ENCODE measurements at places on chromosomes 7 and 10.

- DNase-seq = no peak
Measured at GRCh38 chr7:98674881-98675280, 57.8 kb downstream of the NPTX2 start.

DNA sequence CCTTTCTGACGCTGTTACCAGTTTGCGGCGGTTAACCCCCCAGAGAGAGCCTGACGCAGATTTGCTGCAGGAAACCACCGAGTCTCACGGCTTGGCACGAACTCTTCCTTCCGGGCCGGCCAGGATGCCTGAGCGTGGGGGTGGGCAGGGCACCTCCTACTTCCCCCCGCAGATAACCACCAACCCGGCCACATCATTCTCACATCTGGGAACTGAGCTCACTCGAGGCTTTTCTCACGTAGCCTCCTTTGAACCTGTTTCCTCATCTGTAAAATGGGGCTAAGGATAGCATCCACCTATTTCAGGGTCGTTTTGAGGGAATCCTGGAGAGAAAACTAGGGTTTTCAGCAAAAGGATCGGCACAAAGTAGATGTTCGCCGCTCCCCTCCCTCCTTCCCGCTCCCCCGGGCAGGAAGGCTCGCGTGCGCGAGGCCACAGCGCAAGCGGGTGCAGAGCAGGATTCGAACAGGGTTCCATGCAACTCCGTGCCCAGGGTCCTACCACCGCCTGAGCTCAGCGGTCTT lies 23.6 kb downstream of the DDIT4 start:
- DNase-seq = peak; percentile 63

DNA sequence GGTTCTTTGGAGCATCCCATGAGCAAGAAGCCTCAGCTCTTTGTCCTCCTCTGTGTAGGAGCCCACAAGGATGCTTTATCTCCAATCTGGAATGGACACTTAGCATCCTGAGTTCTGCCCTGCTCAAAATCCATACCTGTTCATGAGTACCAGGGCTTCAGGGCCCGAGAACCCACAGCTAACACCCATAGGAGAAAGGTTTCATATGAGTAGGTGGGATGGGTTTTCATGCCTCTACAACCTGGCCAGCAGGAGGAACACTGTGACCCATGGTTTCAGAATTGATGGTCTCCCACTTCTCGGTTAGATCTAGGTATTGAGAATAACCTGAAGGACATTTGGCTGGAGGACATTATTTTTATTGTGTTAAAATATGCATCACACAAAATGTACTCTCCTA lies 57.8 kb downstream of the TBXAS1 start:
- no peak for DNase-seq

GRCh38 chr7:111147708-111148533 lies 57.0 kb downstream of the LRRN3 start:
- no peak for DNase-seq

DNA sequence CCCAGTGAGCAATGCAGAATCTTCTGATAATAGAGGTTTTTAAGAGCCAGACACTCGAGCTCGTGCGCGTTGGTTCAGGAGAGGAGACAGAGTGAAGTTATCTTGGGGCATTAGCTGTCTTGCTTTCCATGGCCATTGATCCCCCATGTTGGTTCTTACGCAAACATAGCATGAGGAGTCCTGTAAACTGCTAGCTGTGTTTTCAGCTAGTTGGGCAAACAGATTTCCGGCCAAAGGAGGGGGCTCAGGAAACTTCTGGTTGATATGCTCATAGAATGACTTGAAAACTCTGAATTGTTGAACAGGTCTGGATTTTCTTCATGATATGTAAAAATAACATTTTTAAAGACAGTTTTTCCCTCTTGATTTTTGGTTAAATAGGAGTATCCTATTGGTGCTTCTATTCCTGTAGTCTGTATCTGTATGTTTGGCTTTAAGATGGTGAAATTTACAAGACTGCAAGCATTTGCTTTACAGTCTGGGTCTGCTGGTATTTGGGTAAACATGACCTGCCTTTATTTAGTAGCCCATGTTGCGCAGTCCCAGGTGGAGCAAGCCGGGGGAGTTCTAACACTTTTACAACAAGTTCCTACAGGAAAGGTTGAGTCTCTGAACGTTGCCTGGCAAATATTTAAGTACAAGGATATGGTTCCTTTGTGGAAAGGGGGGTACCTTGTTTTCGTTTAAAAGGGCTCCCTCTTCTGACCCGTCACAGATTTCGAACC lies 218.4 kb upstream of the KCND2 start:
- DNase-seq = no peak

DNA sequence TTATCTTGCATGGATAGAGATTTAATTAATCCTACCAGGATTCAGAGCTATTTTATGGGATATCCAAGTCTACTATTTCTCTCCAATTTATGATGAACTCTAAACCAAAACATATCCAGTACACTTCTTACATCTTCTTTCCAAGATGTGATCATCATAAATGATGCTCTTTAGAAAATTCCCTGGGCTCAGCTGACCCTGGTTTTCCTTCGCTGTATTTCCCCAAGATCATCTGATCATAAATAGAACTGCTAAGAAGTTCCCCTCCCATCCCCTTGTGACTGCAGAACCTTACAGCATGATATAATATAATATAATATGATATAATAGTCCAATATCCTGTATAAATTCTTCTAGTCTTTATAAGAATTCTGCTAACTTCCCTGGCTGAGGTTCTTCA lies 114.6 kb upstream of the LYZL2 start:
- DNase-seq = no peak

DNA sequence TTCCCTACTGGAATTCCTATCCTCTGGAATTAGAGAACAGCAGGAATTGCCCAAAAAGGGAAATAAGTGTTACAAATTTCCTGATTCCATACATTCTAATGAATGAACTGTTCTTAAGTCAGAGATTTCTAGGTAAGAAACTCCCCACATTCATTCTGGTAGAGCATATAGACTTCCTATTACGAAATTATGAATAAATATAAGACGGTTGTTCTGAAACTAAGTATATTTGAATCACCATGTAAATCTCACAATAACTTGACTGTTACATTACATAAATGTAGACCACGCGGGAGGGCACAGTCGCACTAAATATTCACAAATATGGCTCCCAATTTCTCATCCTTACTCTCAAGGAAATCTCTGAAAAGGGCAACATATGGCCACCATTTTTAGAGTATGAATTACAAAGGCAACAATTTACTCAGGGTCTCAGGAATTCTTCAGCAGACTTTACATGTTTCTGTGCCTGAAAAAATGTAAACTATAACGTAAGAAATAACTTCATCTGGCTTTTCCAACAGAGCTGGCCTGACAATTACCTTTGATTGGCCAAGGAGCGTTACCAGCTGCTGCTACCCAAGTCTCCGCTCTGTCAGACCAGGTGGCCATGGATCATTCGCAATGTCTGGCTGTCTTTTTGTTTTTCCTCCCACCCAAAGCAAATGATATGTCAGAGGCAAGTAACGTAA lies 115.8 kb downstream of the MPP7 start:
- DNase-seq = no peak

GRCh38 chr10:3784510-3785250 lies at the start of gene KLF6:
TSS of gene KLF6 (minus strand) at chr10:3785209. CDS start at chr10:3785014, 195 bp downstream.
- no peak for DNase-seq

- DNase-seq = no peak
Measured at GRCh38 chr7:75578081-75578480, 86.0 kb downstream of the SPDYE5 start.

- no peak for DNase-seq
Measured at GRCh38 chr10:95650232-95650631, 6.3 kb downstream of the ALDH18A1 start.

GRCh38 chr7:142158736-142159496 lies 47.4 kb downstream of the MGAM2 start:
- no peak for DNase-seq

DNA sequence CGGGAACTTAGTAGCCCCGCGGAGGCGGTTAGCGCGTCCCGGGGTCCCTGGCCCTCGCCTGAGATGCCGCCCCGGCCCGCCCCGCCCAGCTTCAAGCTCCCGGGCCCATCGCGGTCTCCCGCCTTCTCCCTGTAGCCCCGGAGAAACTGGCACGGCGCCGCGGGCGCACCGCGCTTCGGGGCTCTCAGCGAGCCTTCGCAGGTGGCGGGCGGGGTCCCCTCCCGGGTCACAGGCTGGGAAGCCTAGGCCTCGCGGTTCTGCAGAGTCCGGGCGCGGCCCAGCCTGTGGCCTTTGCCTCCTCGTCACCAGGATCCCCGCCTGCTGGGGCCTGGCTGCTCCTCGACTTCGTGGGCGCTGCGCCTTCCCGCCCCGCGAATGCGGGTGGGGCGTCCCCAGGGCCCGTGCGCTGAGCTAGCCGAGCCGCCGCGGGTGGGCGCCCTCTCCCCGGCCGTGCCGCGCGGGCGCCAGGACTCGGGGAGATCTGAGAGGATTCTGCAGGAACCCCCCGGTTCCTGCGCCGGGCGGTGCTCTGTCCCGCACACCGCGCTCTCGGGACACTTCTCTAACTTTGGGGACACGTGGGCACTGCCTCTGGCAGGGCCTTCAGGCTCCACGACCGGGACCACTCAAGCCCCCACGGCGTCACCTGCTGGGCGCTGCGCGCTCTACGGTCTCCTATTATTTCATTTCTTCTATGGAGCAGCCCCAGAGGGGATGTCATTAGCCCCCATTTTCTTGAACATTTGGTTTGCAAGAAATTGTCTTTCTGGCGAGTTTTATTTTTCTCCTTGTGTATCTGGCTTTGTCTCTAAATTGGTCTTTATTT lies 682 bp upstream of the RGS10 start:
- no peak for DNase-seq

GRCh38 chr7:127940381-127941160 lies 90.7 kb downstream of the LRRC4 start:
- no peak for DNase-seq

DNA sequence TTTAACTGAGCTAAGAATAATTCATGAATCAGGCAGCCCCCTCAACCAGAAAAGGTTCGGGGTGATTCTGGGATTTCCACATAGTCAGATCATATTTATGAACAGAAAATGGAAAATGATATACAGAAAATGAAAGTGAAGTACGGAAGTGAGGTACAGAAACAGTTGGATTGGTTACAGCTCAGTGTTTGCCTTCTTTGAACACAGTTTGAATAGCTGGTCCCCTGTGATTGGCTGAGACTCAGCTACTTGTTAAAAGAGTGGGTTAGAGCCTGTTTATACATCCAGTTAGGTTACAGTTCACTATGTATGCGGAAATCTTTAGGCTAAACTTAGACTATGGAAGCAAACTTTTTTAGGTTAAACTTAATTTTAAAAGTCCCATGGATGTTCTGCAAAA lies 511.7 kb downstream of the PLXDC2 start:
- DNase-seq = no peak

- DNase-seq = no peak
Measured at GRCh38 chr7:1987591-1988532, 244.9 kb downstream of the MAD1L1 start.

- DNase-seq = no peak
Measured at GRCh38 chr10:89481662-89482061, 53.7 kb downstream of the SLC16A12 start.

DNA sequence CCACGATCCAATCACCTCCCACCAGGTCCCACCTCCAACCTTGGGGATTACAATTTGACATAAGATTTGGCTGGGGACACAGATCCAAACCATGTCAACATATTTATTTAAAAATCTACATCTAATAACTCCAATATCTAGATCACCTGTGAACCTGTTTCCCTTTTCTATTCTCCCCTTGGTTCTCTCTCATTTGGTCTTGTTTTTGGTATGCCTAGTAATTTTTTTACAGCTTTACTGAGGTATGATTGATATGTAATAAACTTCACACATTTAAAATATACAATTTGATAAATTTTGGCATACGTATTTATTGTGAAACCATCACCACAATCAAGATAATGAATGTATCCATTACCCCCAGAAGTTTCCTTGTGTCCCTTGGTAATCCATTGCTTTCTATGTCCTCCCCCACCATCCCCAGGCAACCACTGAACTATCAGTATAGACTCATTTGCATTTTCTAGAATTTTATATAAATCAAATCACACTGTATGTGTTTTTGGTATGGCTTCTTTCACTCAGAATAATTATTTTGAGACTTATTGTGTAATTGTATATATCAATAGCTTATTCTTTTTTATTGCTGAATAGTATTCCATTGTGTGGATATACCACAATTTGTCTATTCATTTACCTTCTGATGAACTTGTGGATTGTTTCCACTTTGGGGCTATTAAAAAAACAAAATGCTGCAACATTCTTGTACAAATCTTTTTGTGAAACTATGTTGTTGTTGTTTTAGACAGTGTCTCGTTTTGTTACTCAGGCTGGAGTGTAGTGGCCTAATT lies 45.2 kb upstream of the NUB1 start:
- DNase-seq = no peak

Measured in SK-N-MC (cell line).